ENCODE measurements at places on chromosomes 12 and 14. TPM values are rescaled to one million over a fixed set of nuclear protein-coding genes. Genes with fewer than 3 reads are reported as not detected.

Gene NANOG
- polyA plus RNA-seq: not detected

Gene TAS2R10
- polyA plus RNA-seq: 0.04 TPM

Gene CCDC38
- polyA plus RNA-seq: 0.44 TPM

Gene CBLN3
- polyA plus RNA-seq: 1.0 TPM

Gene PPP1R1A
- 46.6 TPM for polyA plus RNA-seq

- no peak for DNase-seq
Observed at GRCh38 chr14:61050417-61050816, 69.4 kb downstream of the SLC38A6 start.

DNA sequence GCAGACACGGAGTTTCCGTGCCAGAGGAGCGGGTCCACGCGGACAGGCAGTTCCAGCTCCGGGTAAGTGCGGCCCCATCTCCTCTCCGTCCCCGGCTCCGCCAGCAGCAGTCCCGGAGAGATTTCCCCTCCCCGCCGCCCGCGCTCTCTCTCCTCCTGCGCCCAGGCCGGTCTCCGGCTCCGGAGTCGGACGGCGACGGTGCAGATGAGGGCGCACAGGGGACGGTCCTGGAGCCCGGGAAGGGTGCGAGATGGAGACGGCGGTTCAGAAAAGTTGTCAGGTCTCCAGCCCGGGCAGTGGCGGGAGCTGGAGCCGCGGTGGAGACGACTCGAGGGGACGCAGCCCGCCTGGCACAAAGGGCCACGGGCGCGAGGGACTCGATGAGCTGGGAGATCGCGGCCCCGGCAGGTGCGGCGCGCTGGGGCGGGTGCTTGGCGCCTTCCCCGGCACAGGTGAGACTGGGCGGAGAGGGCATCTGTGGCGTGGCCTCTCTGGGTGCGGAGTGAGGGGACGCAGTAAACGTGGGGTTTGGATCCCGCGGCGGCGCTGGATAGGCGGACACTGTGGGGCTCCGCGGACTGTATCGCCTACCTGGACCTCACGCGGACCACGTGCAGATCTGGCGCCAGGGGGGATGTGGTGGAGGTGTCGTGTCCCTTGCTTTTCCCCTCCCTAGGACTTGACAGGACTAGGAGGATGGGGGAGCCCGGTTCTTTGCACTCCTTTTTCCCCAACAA lies 1540.3 kb upstream of the TMEM132C start:
- no peak for DNase-seq

- DNase-seq: no peak
Observed at GRCh38 chr14:30874999-30875787, 834 bp downstream of the COCH start.

DNA sequence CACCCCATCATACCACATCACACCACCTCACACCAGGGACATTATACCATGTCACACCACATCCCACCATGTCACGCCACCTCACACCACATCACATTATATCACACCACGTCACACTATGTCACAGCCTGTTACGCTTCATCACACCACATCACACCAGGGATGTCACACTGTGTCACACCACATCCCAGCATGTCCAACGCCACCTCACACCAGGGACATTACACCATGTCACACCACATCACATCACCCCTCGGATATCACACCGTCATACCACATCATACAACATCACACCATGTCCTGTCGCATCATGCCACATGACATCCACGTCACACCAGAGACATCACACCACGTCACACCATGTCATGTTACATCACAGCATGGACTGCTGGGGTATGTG lies 235.5 kb downstream of the TMEM121 start:
- DNase-seq: no peak

- no peak for DNase-seq
Observed at GRCh38 chr12:30622509-30622908, 73.2 kb downstream of the IPO8 start.

- DNase-seq: no peak
Observed at GRCh38 chr12:3204143-3204542, 127.0 kb downstream of the TSPAN9 start.

- no peak for DNase-seq
Observed at GRCh38 chr14:41805633-41806032, 199.0 kb downstream of the LRFN5 start.

DNA sequence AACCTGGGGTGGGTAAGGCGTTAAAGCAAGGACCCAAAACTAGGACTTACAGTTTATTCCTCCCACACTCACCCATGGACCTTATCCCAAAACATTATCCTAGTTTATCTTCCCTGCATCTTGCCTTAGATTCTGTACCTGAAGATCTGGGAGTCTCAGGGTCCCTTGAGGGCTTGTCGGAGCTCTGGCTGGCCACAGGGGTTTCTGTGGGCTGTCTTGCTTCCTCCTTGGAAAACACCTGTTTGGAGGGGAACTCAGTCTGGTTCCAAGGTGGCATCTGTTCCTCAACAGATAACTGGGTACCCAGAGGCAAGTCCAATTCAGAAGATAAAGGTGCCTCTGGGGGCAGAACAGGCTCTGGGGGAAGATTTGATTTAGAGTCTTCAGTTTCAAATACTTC lies 1.7 kb downstream of the CDCA3 start:
- DNase-seq: no peak

DNA sequence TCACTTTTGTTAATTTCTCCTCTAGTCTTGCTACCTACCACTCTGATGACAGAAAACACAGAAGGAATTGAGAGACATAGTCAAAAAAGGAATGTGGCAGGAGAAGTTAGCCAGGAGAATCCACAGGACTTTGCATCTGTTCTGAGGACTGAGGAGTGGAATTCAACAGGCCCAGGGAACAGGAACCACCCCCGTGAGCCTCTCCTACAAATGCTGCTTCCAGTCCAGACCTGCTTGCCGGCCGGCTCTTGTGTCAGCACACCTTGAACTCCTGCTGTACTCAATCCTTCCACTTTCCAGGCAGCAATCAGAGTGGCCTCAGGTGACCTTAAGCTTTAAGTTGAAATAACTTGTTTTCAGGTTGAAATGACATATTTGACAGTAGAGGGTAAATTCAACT lies 903.1 kb downstream of the BCL11B start:
- no peak for DNase-seq

DNA sequence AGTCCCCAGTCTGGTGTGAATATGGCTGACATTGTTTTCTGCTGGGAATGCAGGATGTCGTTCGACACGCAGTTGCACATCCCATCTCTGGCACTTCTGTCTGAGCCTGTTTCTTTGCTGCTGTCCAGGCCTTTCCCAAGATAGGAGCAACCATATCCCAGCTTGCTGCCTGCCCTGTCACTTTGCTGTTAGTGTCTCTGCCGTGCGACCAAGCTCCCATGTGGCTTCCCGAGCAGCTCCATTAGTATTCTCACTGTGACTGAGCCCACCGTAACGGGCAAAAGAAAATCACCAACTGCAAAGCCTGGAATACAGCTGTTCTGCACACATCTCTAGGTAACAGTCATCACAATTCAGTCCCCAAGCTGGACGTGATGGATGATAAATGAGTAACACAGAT lies 66.0 kb upstream of the CPSF6 start:
- DNase-seq: no peak

DNA sequence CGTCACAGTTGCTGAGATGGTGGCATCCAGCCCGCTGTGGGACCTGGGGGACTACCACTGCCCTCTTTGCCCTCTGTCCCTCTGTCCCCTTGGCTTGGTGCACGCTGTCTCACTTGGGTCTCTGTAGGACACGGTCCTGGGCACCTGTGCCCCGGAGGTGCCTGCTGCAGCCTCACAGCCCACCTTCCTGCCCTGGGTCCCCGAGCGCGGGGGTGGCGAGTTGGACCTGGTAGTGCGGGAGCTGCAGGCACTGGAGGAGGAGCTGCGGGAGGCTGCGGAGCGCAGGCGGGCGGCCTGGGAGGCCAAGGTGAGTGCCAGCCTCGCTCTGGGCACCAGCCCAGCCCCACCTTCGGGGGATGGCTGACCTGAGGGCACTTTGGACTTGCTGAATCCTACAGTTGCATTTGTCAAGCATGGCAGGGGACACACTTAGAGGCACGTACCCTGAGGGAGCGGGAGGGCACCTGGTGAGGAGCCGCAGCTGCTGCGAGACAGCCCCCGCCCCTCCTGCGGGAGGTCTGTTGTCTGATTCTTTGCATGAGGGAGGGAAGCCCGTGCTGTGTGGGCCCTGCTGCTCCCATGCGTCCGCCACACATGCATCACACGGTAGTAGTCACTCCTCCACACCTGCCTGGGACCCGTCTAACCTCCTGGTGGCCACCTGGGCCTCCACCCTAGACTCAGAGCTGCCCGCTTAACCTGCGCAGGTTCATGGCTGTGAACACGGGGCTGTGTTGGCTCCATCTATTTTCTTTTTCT lies 6.8 kb downstream of the TEDC1 start:
- peak; percentile 18 for DNase-seq

- DNase-seq: no peak
Observed at GRCh38 chr12:1628666-1629337, at the start of gene WNT5B. Gene WNT5B (plus strand): TSS chr12:1629231. CDS start chr12:1631355, 2,124 bp downstream.

GRCh38 chr14:48035836-48036235 lies 360.4 kb upstream of the MDGA2 start:
- DNase-seq: no peak

Data from heart right ventricle (tissue), 16 donors.